ENCODE measurements at places on chromosomes 3 and 15.

GRCh38 chr3:58989955-58990354, 59.9 kb downstream of the CFAP20DC start:
- no peak for DNase-seq

DNA sequence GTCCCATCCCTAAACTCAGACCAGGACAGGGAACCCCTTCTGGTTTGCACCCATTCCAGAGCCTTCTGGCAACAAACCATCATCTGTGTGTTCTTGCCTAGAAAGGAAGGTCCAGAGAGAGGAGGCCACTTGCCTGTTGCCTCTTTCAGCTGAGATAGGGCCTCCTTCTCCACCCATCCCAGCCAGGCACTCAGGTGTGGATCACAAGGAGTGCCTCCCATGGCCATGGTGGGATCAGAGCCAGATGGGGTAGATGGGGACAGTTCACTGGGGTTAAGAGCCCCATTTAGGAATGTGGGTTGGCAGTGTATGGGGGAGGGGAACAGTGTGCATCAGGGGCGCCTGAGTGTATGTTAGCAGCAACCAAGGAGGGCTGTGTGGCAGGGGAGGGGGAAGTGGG, 8.9 kb upstream of the CTDSPL start:
- no peak for DNase-seq

GRCh38 chr15:99593070-99593469, 27.3 kb downstream of the MEF2A start:
- DNase-seq = no peak

DNA sequence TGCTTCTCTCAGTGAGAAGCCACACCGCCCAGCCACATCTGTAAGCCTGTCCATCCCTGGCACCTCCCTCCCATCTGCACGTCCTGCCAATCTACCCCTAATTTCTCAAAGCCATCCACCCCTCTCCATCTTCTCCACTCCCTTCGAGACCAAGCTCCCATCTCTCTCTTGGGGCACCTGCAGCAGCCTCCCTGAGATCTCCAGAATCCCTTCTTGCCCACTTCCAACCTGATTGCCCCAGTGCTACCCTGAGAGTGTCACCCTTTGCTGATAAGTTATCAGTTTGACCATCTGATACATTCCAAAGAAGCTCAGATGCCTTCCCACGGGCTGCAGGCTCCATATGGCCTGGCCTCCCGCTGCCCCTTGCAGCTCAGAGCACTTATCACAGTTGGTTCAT, 496.1 kb downstream of the SHQ1 start:
- no peak for DNase-seq

- no peak for DNase-seq
Measured at GRCh38 chr15:51267051-51267702, 71.2 kb downstream of the CYP19A1 start.

GRCh38 chr15:63122002-63122875, 578 bp downstream of the LACTB start:
- DNase-seq = peak; percentile 46

- DNase-seq = no peak
Measured at GRCh38 chr15:39084674-39085530, 496.0 kb upstream of the THBS1 start.

- DNase-seq = no peak
Measured at GRCh38 chr3:137568880-137569279, 195.2 kb upstream of the SOX14 start.

- no peak for DNase-seq
Measured at GRCh38 chr15:63353887-63354286, 27.8 kb downstream of the CA12 start.

GRCh38 chr15:36964626-36965025, 135.7 kb downstream of the MEIS2 start:
- DNase-seq = no peak

GRCh38 chr3:104291878-104292277, 1074.8 kb upstream of the ALCAM start:
- no peak for DNase-seq

GRCh38 chr3:156611870-156612494, 57.1 kb upstream of the SSR3 start:
- no peak for DNase-seq

DNA sequence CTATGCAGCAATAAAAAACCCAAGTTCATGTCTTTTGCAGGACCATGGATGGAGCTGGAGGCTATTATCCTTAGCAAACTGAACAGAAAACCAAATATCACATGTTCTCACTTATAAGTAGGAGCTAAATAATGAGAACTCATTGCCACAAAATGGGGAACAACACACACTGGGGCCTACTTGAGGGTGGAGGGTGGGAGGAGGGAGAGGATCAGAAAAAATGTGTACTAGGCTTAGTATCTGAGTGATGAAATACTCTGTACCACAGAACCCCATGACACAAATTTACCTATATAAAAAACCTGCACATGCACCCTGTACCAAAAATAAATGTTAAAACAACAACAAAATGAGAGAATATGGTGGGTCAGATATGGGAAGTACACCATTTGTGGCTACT, 49.6 kb upstream of the AADACL2 start:
- DNase-seq = no peak

GRCh38 chr3:193660171-193660570, 67.2 kb downstream of the OPA1 start:
- DNase-seq = no peak

DNA sequence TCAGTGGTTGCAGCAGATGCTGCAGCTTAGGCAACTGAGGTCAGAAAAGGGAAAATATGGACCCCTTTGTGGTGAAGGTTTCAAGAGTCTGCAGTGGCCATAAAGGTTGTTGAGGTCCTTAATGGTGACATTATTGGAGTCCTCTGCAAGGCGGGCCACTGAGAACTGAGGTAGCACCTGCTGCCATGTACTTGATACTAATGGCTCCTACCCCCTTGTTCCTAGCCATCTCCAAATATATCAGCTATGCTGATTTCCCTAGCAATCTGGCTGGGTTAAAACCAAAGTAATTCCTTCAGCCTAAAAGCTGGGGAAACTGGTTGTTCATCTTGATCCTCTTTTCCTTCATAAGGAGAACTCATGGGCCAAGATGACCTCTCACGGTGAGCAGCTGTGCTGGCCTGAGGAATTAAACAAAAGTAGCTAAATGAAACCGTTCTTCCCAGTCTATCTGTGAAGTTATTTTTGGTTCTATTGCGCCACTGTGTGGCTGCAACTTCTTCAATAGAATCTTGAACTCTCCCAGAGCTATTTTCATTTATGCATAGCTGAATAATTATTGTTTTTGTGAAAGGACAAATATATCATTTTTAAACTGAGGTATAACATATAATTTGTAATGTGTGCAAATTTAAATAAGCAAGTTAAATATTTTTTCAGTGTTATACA, 76.1 kb upstream of the PLSCR4 start:
- no peak for DNase-seq

DNA sequence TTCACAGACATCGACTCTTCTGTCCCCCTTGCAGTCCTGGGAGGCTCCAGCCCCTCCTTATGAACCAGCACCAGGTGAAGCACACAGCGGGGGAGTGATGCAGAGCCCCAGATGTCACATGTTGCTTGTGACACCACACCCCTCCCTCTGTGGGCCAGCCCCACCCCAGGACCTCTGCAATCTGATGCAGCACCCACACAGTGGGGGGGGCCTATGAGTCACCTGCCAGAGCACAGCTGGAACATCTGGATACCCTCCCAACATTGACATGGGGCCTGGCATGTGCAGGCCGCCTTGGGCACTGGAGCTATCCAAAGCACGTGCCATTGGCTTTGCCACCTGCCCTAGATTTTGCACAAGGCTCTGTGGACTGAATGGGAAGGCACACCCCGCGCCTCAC, 70.5 kb downstream of the FEM1B start:
- no peak for DNase-seq

- peak; percentile 43 for DNase-seq
Measured at GRCh38 chr3:156826144-156826895, at the start of gene LEKR1. TSS of gene LEKR1 (plus strand) at chr3:156826353. CDS start at chr3:156829330, 2,977 bp downstream.

DNA sequence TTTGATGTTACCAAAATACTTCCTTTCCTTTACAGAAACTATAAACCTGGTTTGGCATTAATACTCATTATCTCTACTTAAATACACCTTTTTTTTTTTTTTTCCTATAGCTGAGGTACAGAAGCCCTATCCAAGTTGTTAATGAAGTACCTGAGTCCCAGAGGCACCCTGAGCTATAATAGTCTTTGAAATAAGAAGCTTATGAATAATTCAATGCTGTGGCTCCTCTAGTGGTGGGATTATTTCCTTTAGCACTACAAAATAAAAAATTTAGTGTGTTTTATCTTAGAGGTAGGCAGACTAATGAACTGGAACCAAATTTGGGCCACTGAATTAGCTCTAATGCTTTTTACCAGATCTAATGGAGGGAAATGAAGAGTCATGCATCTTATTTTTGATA, 611.9 kb downstream of the EDEM1 start:
- DNase-seq = no peak

GRCh38 chr3:72230774-72231379, 445.9 kb upstream of the PROK2 start:
- no peak for DNase-seq
